H54 (cell line): ENCODE measurements at places on chromosomes 7 and 10.

DNA sequence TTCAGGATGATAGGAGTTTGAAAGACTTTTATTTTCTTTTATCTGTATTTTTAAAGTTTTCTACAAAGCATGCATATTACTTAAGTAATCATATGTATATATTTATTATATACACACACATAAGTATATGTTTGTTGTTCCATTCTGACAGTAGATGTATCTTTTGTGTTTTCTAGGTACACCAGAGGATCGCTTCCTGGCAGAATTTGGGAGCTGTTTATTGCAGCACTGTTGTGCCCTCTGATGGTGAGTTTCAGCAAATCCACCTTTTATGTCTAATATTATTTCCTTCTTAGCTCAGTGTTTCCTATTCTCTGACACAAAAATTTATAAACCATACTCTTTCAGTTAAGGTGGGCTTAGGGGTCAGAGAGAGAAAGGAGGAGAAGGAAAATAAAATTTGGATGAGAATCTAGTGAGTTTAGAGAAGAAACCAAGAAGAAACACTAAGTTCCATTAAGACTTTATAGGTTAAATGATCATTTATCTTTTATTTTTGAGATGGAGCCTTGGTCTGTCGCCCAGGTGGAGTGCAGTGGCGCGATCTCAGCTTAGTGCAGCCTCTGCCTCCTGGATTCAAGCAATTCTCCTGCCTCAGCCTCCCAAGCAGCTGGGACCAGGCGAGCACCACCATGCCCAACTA is 59.2 kb upstream of the OIT3 start:
- peak; percentile 24 for DNase-seq

- DNase-seq = no peak
These were observed 29.2 kb upstream of the ATRNL1 start for GRCh38 chr10:115063701-115064658.

DNA sequence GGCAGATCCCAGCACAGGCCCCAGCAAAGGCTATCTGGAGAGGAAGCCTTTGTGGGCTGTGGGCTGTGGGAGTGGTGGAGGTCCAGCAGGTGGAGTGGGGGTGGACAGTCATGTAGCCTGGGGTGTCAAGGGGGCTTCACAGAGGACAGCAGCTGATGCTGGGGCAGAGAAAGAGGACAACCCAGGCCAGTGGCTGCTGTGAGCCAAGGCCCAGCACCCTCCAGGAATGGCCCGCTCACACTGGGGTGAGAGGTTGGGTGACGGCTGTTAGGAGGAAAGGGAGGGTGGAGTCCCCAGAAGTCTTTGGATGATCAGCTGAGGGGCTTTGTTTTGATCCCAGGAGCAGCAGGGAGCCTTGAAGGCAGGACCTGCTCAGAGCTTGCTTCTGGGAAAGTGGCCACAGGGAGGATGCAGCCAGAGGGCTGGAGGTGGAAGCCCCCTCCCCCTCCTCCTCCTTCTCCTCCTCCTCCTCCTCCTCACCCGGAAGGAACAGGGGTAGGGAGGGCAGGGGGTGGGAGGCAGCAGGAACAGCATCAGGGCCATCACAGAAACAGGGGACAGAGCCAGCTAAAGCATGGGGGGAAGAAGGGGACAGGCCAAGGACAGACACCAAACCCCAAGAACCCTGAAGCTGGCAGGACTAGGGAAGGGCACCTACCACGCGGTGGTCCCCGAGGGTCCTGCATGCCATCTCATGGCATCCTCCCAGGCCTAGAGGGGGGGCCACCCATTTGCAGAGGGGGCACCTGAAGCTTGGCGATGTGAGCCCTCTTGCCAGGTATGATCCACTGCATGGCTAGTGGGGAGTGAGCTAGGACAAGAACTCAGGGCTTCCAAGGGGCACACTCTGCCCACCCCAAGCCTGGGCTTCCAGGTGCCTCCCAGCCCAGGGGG is 144.9 kb downstream of the GRID1 start:
- no peak for DNase-seq

DNA sequence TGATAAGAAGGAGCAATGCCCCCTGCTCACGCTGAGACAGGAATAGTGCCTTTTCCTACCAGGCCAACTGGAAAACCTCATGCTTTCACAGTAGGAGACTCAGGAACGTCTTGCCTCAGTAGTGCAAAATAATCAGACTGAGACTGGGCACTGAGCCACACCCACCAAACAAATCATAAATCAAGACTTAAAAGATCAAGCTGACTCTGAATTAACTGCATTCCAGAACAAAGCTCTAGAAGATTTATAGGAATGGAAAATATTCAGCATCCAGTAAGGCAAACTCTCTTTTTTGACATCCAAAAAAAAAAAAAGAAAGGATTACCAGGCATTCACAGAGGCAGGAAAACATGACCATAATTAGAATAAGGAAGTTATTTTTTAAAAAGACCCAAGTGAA is 30.5 kb upstream of the SLC18A3 start:
- no peak for DNase-seq

DNA sequence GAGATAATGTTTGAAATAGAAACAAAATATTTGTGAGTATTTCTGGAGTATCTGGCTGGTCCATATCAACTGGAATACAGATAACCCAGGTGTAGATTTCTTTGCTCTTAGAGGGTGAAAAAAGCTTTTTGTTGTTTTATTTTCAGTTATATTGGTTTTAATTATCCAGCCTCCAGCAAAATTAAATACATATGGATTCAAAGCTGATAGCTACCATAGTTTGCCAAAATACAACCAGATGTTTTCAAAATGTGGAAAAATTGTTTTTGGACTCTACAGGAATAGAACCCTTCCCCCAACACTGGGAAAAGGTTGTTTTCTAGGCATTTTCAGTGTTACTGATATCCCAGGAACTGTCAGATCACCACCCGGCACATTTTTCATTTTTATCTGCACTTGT is 30.1 kb downstream of the LRRC17 start:
- DNase-seq = no peak

GRCh38 chr7:2972835-2973161 is 70.9 kb downstream of the CARD11 start:
- no peak for DNase-seq

- peak; percentile 76 for DNase-seq
These were observed 252.7 kb downstream of the PRPF18 start for GRCh38 chr10:13839430-13839990.

DNA sequence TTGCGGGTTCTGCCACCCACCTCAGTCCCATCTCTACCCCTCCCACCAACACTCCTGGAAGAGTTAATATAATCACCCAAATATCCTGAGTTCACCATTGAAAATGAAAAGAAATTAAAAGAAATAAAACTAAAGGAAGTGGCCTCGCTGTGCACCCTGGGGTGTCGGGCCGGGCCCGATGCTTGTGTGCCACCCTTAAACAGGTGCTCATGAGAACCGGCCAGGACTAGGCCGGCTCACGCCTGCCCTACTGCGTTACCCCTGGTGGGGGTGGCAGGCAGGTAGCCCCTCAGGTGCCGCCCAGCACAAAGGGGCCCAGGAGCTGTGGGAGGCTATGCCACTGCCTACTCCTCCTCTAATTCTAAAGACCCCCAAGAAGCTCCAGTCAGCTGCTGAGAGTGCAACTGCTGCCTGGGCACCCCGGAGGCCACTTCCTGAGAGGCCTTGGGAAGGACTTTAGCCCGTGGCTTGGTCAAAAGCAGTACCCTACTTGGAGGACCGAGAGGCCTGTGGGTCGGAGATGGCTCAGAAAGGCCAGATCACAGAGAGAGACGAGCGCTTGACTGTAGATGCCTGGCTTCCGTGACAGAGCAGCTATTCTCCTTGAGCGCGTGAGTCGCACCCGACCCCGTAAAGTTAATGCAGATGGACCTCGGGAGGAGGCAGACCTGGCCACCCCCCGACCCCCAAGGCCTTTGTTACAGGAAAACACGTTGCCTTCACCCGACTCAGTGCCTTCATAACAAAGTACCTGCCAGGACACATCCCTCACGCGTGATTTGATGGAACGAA is 51.0 kb upstream of the PPP2R2D start:
- DNase-seq = no peak

DNA sequence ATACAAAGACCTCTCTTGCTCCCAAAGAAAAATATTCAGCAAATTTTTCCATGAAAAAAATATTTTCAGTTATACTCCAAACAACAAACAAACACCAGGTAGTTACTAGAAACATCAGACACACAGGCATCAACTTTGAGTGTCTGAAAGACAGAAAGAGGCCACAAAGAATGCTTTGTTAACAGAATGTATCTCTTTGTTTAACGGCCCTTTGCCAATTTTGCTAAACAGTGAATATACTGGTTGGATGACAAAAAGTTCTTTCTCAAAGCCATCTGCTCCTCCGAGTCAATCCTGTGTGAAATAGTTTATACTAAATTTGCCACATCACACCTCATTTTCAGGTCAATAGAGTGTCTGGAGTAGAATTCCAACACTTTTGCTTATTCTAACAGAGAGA is 216.7 kb upstream of the PHF14 start:
- no peak for DNase-seq

DNA sequence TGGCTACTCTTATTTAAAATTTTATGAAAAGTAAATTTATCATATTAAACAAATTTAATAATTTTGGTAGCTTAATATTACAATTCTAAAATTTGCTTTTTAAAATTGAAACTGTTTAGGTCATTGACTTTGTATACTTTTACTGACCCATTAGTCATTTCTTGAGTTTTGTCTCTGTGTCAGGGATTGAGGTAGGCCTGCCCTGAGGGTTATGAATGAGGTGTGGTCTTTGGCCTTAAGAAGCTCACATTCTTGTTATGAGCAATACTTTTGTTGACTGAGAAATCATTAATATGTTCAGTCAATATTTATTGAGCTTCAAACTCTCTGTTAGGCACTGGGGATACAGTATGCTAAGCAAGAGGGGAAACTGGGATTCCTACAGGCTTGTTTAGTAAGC is 47.0 kb upstream of the RPA3 start:
- DNase-seq = no peak

DNA sequence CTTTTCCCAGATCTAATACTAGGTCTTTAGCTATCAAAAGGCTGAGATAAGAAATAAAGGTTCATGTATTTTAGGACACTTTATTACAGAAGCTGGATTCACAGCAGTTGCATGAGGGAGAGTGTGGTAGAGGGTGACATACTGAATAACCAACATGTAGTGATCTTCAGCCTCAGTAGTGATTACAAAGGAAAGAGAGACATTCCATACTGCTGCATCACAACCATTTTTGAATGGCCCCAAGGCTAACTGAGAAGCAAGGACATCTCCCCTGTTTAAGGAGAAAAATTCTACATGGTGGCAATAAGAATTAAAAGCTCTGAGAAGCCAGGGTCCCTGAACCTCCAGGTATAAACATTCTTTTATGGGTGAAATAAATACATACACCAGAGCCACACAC is 35.3 kb downstream of the COG5 start:
- peak; percentile 24 for DNase-seq

DNA sequence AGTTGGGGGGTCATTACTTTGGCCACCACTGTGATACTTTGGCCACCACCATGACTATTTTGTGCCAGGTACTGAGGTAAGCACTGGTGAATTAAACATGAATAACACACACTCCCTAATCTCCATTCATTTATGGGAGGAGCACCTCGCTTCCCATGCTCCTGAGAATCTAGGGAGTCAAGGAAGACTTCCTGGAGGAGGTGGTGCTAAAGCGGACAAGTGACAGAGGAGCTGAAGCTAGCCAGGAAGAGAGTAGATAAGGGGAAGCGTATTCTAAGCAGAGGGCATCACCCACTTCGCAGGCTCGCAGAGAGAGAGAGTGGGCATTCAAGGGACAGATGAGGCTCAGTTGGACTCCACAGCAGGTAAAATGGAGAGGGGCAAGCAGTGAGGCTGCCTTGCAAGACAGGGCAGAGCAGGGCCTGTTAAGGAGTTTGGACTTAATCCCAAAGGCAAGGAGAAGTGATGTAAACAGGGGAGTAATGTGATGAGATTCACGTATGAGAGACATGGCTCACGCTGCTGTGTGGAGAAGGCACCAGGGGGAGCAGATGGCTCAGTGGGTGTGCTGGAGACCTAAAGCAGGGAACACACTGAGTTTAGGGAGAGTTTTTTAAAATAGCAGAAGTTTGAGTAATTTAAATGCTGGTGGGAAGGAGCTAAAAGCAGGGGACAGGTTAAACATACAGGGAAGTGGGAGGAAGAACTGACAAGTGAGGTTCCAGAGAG is 21.3 kb upstream of the TMEM248 start:
- DNase-seq = no peak

- DNase-seq = no peak
These were observed 20.4 kb downstream of the PPA1 start for GRCh38 chr10:70212879-70213278.

- DNase-seq = no peak
These were observed 24.7 kb upstream of the MCM10 start for GRCh38 chr10:13136651-13137050.

- DNase-seq = no peak
These were observed 370.8 kb downstream of the AUTS2 start for GRCh38 chr7:69968969-69969556.

DNA sequence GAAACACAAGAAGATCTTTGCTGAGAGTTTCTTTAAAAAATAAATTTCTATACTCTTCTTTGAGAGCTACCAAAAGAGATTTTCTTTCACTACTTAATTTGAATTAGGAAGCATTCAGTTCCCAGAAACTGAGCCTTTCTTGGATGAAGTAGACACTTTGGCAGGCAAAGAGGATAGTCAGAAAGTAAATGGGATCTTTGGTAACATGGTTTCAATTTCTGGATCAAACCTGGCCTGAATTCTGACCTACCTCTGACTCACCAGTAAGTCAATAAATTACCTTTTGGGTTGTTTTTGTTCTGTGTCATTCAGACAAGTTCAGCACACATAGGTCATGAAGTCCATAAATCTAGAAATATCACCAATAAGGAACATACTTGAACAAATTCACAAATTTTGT is 26.8 kb upstream of the CABCOCO1 start:
- peak; percentile 7 for DNase-seq

DNA sequence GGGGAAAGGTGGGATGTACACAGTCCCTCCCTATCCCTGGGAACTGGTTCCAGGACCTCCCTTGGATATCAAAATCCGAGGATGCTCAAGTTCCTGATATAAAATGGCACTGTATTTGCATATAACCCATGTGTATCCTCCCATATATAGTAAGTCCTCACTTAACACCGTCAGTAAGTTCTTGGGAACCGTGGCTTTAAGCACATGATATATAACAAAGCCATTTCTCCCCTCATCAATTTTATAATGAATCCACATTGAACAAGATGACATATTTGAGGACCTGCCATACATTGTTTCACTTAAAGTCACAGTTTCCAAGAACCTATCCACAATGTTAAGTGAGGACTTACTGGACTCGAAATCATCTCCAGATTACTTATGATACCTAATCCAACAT is 5.4 kb downstream of the CRYGN start:
- DNase-seq = no peak

- DNase-seq = no peak
These were observed 10.7 kb downstream of the KMT2E start for GRCh38 chr7:105024734-105025133.

- no peak for DNase-seq
These were observed 850.3 kb upstream of the SORCS1 start for GRCh38 chr10:108014902-108015177.

DNA sequence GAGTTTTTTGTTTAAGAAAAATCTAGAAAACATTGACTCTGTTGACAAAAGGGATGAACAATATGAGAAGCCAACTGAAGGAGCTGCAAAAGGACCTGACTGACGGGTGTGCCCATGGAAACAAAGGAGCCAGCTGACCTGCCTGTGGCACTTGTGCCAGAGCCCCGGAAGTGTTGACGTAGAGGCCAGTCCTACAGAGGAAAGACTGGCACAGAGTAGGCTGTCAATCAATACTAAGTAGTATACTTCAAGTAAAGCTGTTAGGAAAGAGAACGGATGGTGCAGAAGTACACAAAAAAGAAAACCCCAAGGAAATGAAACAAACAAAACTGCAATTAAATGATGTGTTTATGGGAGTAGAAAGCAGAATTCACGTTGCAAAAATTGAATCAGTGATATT is 19.0 kb upstream of the ABI1 start:
- no peak for DNase-seq

GRCh38 chr7:90966346-90966745 is 297.9 kb upstream of the FZD1 start:
- DNase-seq = no peak
